ENCODE measurements at places on chromosomes 7 and 10. TPM values are rescaled to one million over a fixed set of nuclear protein-coding genes. Genes with fewer than 3 reads are reported as not detected.

- no peak overlapping the region for H3K4me3 ChIP-seq
- H3K27me3 ChIP-seq: no peaks in the 10 kb centered on the region
- H3K36me3 ChIP-seq: no peaks in the 10 kb centered on the region
- peak overlapping the region; percentile 94 for H3K27ac ChIP-seq
Observed at GRCh38 chr10:80464557-80465450, 10.7 kb downstream of the TSPAN14 start.

DNA sequence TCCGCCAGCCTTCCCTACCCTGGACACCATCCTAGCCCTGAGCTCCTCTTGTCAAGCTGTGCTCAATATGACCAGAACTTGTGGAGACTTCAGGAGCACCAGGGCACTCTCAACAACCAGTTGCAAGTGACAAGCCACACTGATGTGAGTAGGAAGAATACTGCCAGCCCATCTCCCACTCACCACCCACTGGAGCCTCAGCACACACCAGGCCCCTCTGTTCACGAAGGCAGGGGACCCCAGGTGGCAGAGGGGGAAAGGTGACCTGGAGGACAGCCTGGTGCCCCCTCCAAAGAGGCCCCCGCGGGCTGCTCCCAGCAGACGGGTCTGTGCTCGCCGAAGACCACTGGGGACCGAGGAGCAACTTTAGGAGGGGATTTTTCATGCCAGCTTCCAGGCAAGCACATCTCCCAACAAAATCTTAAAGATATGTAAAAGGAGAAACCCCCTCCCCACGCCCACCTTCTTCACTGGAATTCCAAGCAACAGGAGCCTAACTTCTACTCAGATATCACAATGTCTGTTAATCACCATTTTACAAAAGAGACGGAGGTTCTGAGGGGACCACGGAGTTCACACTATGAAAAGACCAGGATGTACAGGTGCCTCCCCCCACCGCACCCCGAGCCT, 1.0 kb downstream of the MMD2 start:
- no peak overlapping the region for H3K4me3 ChIP-seq
- no peaks in the 10 kb centered on the region for H3K36me3 ChIP-seq
- no peaks in the 10 kb centered on the region for H3K4me1 ChIP-seq
- no peak overlapping the region for H3K27ac ChIP-seq
- peaks cover 17% of the 10 kb centered on the region for H3K27me3 ChIP-seq

GRCh38 chr7:65239707-65240352, 133.8 kb upstream of the ZNF92 start:
- no peaks in the 10 kb centered on the region for H3K36me3 ChIP-seq
- H3K4me3 ChIP-seq: peak overlapping the region; percentile 42
- H3K27me3 ChIP-seq: peaks cover 11% of the 10 kb centered on the region
- DNase-seq: peak; percentile 52

GRCh38 chr7:192701-193480, 520 bp downstream of the FAM20C start:
- peaks cover 3% of the 10 kb centered on the region for H3K36me3 ChIP-seq
- DNase-seq: peak; percentile 60

DNA sequence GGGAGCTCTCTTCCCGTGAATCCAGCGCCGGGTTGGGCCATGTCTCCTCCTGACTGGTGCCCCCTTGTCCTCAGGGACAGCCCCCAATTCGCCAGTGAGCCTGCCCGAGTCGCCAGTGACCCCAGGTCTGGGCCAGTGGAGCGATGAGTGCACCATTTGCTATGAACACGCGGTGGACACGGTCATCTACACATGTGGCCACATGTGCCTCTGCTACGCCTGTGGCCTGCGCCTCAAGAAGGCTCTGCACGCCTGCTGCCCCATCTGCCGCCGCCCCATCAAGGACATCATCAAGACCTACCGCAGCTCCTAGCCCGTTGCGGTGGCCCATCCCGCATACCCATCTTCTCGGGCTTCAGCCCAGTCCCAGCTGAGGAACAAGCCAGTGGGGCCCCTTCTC, 96.6 kb downstream of the NEURL1 start:
- H3K27me3 ChIP-seq: no peaks in the 10 kb centered on the region
- no peak overlapping the region for H3K27ac ChIP-seq
- no peaks in the 10 kb centered on the region for H3K36me3 ChIP-seq
- H3K4me3 ChIP-seq: no peak overlapping the region

DNA sequence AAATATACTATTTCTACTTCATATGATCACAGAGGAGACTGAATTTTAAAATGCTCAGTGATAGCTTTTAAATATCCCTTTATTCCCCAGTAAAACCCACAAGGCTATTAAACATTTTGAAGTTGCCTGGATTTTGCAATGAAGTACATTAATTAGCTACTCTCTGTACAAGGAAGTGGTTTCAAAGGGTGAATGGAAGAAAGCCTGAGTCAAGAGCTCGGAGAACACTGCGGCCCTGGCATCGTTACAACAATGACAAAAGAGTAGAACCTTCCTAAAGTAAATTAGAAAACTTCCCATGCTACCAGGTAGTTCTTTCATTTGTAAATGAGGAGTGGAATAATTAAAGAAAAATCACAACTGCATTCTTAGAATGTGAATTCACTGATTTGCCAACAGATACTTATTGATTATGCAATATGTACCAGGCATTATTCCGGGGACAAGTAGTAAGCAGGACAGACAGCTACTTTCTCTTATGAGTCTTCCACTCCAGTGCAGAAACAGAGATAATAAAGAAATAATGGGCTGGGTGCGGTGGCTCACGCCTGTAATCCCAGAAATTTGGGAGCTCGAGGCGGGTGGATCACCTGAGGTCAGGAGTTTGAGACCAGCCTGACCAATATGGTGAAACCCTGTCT, 63.0 kb downstream of the ZNF22 start:
- H3K36me3 ChIP-seq: no peaks in the 10 kb centered on the region
- H3K27me3 ChIP-seq: no peaks in the 10 kb centered on the region
- no peak overlapping the region for H3K27ac ChIP-seq
- H3K4me1 ChIP-seq: no peaks in the 10 kb centered on the region
- no peak for DNase-seq
- no peak overlapping the region for H3K4me3 ChIP-seq

Gene SFTPA2
- 13.4 TPM for polyA plus RNA-seq

Gene ACSM6
- not detected for polyA plus RNA-seq

Gene MYO3A
- polyA plus RNA-seq: 0.09 TPM
